ENCODE measurements at places on chromosomes 5 and 9.

DNA sequence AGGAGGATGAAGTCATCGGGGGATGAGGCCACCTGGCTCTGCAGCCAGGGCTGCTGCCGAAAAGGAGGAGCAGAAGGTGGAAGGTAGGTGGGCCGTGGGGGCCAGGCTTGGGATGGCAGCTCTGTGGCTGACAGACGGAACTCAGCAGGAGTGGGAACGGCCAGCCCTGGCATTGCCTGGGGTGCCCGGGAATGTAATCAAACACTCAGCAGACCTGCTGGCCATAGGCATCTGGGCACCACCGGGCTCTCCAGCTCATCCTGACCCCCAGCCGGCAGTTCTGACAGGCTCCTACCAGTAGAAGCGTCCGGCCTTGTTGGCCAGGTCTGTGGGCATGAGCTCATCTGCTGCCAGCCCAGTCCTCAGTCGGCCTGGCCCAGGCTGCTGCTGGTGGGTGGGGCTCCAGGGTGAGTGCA lies 4.3 kb upstream of the FAT2 start:
- DNase-seq = no peak

DNA sequence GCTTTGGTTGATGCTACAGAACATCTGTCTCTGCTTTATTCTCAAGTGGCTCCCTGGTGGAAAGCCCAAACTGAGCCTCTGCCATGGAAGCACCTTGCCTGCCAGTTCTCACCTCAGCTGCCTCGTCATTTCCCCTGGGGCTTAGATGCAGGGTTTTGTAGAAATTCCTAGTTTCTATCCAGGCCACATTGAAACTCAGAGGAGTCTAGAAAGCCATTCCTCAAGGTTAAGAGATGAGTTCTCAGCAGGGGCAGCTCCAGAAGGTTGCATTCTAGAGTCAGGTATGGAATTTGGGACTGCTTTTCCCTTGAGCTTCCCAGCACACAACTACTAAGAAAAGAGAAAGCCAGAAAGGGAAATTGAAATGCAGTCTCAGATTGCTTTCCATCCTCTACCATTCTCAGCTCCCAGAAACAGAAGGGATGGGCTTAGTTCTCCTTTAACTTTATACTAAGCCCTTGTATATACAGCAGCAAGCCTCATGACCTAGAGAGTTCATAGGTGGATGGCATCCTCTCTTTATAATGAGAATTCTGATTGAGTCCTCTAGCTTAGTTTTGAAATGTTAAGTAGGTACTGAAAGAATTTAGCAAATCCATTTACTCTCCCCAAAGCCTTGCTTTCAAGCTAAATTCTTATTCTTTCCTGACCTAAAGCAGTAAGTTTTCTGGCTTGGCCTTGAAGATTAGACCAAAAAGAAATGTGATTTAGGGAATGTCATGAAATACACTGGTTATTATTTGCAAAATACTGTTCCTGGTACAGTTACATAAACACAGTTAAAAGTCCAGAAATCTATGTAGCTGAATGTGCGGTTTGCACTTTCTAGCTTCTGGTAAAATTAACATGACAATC lies 66.0 kb upstream of the MEF2C start:
- DNase-seq = no peak

- DNase-seq = no peak
These were observed 128.8 kb upstream of the MAP3K1 start for GRCh38 chr5:56686337-56687195.

- DNase-seq = no peak
These were observed 64.2 kb downstream of the SNX24 start for GRCh38 chr5:122909470-122910100.

DNA sequence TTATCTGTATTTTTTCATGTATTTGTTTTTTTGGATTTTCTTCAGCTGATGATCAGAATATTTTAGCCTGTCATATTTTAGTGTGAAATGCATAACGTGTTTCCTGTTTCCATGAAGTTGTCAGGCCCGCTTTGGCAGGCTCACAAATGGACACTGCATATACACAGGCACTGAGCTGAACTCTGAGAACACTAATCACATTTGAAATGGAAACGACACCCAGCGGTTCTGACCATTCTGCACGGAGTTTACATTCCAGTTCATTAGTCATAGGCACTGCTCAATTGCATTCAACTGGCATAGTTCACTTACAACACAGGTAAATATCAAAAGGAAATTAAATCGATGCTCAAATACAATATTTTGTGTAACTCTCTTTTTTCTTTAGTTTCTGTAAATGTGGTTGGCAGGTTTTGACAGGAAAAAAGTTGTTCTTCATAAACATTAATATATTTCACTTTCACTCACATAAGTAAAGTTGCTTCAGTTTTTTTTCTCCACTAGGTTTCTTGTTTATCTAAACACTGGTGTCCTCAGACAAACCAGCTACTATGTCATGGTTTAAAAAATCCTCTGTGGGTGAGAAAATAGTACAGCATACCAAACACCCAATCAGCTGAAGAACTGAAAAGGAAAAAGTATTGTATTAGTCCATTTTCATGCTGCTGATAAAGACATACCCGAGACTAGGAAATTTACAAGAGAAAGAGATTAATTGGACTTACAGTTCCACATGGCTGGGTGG lies 559.0 kb upstream of the DAP start:
- DNase-seq = no peak

DNA sequence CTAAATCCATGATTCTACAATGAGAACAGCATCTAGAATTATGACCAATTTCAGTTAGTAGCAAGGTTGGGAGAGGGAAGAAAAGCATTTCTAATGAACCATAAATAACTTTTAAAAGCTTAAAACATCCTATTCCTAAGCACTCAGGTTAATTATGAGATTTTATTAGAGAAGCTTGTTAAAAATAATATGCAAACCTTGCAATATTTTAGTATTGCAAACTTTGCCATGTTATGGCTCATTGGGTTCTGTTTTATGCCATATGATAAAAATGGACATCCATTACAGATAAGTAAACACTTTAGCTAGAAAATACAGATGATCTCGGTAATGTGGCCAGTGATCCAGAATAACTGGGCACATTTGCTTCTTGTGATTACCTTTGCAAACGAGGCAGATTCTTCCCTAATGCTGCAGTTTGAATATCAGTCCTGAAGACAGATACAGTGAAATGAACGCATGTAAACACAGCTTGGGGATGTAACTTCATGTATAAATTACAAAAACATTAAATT lies 447.0 kb downstream of the PLK2 start:
- no peak for DNase-seq

- DNase-seq = no peak
These were observed 121.6 kb downstream of the TLR4 start for GRCh38 chr9:117825609-117826347.

GRCh38 chr9:135910216-135910615 lies 2.9 kb upstream of the CAMSAP1 start:
- no peak for DNase-seq

GRCh38 chr5:132667761-132668705 lies 5.8 kb upstream of the IL4 start:
- DNase-seq = no peak

DNA sequence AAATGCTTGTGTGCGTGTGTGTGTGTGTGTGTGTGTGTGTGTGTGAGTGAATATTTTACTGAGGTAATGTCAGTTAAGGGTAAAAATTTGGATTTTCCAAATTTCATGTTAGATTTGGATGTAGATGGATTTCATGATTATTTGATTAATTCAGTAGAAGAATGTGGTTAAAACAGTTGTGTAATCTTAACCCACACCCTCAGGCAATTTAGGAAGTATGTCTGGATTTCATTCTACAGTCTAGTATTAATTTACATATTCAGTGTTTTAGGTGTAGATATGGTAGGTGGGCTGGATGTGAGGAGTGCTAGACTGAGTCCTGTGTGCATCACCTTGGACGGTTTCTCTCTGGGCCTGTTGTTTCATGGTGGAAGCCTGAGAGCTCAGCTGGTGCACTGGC lies 99.1 kb upstream of the CKMT2 start:
- no peak for DNase-seq

DNA sequence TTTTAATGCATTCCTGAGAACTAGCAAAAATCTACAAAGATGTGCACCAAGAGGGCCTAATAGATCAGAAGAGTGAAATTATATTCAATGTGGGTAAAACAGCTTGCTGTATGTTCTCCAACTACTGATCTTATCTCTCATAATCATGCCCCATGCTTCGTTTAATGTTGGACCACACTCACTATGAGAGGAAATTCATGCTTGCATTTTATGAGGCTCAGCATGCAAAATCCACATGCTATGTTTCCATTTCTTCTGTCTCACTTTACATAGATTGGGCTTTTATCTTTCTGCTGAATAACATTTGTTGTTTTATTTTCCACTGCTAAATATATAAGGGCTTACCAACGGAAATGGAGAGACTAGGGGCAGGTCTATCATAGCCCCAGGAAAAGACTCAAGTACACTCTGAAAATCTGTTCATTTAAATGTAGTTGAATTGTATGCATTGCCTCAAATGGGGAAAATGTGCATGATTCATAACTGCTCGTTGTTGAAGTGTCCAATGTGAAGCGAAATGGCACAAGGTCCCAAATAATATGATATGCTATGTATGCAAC lies 474.2 kb downstream of the EFNA5 start:
- no peak for DNase-seq

- DNase-seq = no peak
These were observed 97.8 kb upstream of the SLC30A5 start for GRCh38 chr5:68995845-68996545.

- no peak for DNase-seq
These were observed 7.0 kb downstream of the ADAMTS13 start for GRCh38 chr9:133429214-133429613.
